ENCODE measurements at places on chromosomes 3 and 15.

GRCh38 chr3:171187706-171188290 is 161.3 kb upstream of the SLC2A2 start:
- DNase-seq, result peak; percentile 44

DNA sequence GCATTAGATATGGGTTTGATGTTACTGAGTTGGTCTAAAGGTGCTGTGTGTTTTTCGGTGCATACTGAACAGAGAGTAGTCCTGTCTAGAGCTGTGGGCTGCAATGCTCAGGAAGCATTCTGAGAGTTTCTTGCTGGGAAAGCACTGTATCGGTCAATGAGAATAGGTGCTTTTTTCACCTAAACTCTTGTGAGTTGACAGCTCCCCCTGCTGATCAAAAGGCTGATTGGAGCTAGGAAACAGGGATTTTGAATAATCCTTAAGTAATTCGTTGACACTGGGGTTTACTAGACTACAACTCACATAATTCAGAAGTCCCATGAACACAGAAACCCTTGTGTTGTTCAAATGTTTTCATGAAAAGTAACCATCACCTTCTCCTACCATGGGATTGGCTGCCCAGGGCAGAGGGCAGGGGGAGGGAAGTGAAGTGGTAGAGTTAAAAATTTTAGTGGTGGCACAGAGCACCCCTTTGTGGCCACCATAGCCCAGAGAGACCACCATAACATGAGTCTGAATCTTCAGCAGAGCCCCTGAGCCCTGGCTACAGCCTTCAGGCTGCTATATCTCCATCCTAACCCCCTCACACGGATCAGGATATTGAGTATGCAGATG is 13.0 kb upstream of the MANF start:
- peak; percentile 71 for DNase-seq

GRCh38 chr15:24772266-24772665 is 96.7 kb downstream of the NPAP1 start:
- no peak for DNase-seq

GRCh38 chr15:58224068-58224467 is 85.9 kb downstream of the AQP9 start:
- DNase-seq, result no peak

- DNase-seq, result no peak
Measured at GRCh38 chr15:68651916-68652525, 73.2 kb downstream of the CORO2B start.

GRCh38 chr15:77071305-77072223 is 655 bp upstream of the TSPAN3 start:
- no peak for DNase-seq

DNA sequence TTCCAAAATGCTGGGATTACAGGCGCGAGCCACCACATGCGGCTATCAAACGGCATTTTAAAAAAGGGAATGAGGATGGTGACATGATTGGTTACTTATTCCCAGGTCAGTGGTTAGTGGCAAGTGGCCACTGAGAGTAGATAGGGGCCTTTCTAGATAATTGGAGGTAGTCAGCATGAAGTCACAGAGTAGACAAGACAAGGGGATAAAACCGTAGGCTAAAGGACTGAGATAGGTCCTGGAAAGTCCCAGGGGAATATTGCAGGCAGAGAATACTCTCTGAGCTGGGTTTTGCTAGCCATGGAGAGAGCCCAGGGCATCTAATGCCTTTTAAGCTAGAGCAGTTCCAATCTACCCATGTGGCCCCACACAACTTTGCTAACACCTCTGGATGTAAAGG is 52.2 kb downstream of the KCNAB1 start:
- DNase-seq, result no peak

DNA sequence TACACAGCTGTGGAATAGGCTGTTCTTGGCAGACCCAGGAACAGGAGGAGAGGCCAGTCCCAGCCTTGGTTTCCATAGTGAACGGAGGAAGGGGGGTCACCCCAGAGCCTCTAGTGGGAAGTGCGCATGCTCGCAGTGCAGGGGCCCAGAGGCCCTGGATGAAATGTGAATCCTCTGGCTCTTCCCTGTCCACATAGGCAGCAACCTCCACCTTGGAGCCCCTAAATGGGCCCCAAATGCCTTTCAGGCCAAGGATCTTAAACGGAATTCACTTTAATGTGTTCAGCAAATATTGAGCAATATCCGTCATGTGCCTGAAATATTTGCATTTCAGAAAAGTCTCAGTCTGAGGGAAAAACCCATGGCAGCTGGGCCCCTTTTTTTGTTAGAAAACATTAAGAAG is 3.3 kb upstream of the NDN start:
- no peak for DNase-seq

DNA sequence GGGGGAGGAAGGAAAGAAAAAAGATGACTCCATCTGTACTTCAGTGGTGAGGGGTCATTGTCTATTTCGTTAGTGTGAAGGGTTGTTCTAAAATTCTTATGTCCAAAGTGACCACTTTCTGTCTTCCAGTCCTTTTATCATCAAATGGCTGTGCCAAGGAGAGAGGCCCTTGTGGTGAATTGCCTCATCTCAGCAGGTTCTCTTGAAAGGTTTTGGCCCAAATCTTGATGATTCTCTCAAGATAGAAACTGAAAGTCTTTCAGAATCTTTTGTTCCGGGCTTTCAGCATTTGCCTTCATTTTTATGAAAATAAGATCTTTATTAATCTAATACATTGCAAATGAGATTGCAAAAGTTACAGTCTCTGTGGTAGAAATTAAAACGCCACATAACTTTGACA is 575.8 kb downstream of the RSL24D1 start:
- DNase-seq, result peak; percentile 41

GRCh38 chr3:13235079-13235478 is 161.8 kb upstream of the IQSEC1 start:
- DNase-seq, result no peak

- DNase-seq, result no peak
Measured at GRCh38 chr15:88383354-88383753, 83.8 kb downstream of the MRPL46 start.

DNA sequence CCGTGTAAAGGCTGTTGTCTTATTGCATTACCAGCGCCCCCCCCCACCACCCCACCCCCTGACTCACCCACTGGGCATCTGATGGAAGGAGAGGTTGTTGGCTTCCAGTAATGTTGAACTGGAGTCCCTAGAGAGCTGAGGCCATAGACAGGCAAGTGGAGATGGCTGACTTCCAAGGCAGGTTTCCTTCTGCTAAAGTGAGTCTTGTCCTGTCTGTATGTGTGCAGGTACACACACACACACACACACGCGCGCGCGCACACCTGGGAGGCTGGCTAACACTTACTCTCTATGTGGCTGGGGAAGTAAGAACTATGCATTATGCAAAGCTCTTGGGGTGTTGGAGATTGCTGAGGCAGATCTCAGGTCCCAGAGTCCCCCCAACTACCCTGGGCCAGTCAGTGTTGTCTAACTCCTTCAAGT is 1.6 kb upstream of the KY start:
- DNase-seq, result no peak

GRCh38 chr3:46383211-46383950 is 12.6 kb downstream of the CCR5 start:
- no peak for DNase-seq

DNA sequence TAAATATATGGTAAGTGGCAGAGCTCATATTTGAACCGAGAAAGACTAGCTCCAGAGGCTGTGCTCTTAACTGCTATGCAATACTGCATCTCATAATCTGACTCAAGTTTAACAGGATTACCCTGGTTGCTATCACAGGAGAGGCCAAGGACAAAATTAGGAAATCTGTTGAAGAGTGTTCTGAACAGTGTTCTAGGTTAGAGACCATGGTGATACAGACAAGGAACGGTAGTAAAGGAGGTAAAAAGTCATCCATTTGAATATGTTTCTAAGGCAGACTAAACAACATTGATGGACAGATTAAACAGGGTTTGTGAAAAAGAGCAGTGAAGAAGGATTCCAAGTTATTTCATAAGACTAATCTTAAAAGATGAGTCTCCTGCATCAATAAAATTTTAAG is 22.1 kb downstream of the PLOD2 start:
- no peak for DNase-seq

DNA sequence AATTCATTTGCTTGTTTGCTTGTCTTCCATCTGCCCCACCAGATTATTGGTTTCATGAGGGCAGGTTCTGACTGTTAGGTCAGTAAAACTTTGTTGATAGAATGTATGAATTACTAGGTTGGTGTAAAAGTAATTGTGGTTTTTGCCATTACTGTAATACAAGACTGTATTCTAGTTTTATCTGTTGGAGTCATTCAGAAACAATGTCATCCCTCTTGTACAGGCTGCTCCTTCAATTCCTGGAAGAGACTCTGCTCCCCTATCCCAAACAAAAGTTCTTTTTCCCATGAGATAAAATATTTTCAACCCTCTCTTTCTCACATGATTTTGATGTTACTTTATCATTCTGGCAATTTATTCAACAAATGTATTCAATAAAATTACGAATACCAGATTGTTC is 115.0 kb downstream of the CHST2 start:
- no peak for DNase-seq

DNA sequence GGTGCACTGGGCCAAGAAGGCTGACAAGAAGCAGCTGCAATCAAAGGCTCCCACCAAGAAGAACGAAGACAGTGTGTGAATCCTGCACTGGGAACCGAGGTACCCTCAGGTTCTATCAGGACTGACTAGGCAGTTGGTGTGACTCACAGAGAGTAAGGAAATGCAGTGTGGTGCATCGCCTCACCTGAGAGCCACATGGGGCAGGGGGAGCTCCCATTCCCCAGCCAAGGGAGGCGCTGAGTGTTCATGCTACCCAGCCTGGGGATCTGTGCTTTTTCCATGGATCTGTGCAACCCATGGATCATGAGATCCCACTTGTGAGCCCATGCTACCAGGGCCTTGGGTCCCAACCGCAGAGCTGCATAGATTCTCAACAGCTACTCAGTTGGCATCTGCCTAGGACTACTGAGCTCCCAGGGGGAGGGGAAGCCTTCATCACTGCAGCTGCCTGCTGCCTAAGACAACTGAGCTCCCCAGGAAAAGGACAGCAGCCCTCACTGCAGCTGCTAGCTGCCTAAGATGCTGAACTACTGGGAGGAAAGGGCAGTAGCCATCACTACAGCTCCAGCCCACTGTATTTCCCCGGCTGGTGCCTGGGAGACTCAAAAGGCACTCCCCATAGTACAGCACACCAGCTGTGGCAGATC is 6.9 kb upstream of the PLSCR2 start:
- DNase-seq, result no peak
